Hematopoietic multipotent progenitor cell (in vitro differentiated cells): ENCODE measurements at places on chromosomes 6 and 20. TPM values are rescaled to one million over a fixed set of nuclear protein-coding genes. Genes with fewer than 3 reads are reported as not detected.
A peak's percentile ranks its signal among the peaks of the same experiment; 100 is the strongest.

DNA sequence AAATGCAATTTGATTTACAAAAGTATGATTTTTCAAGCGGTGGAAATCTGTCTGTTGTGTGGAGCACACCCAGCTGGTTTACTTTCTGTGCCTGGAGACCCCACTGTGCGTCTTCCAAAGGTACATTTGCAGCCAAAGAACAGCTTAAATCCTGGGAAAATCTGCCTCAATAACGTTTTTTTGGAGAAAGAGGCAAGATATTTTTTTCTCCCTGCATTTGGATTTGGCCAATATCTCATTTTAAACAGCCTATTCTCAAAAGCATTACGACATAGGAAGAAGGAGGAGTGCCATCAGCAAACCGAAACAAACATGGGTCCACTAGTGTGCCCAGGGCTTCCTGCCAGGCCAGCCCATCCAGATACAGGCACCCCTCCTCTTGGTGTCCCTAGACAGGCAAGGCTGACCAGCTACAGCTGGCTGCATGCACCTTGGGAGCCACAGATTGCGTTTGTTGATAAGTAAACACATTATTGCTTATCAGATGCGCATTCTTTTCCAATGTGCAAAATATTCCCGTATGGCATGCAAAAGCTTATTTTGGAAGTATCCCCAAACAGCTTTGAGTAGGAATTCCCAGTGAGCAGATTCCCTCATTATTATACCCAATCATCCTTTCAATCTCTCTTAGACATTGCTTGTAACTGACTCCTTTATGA, 184.5 kb upstream of the MARCKS start:
- no peak for DNase-seq

DNA sequence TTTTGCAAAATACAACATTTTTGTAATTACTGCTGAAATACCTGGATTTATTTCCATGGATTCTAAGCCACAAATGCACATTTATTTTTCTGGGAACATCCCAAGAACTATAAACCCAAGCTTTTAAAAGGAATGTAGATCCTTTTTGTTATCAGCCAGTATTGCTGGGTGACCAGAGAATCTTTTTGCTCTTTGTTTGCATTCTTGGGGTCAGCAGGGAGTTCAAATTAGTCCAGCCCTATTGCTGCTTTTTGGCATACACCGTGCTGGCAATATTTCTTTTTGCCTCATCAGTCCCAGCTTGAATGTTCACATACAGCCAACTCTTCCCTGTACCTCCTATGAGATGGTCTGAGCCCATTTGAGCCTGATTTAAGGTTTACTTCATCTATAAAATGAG, 155.2 kb upstream of the CNR1 start:
- DNase-seq, result no peak

DNA sequence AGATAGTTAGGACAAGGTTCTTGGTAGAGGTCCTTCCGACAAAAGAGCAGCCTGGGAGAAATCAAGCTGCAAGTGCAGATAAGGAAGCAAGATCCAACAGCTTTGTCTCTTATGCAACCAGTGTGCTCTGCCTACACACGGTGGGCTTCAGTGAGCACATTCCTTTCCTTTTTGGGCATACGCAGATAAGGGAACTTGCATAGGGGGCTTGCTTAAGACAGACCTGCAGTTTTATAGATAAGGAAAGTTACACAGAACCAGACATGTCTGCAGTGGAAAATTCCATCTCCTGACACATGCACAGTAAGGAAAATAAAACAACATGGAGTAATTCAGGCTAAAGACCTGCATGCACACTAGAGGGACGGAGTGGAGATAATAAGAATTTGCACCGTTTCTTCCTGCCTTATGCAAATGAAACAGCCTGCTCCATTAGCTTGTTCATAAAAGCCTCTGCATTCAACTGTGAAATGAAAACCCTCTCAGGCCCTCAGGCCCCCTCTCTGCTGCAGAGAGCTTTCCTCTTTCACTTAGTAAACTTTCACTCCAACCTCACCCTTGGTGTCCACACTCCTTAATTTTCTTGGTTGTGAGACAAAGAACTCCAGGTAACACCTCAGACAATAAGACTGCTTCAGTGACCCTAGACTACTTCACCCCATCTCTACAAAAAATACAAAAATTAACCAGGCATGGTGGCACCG, 97.5 kb upstream of the MYLIP start:
- DNase-seq, result no peak

- DNase-seq, result no peak
Measured at GRCh38 chr6:6825193-6825784, 236.8 kb downstream of the LY86 start.

GRCh38 chr20:46990017-46990595, 95.5 kb downstream of the EYA2 start:
- no peak for DNase-seq

GRCh38 chr6:95084867-95085266, 492.5 kb upstream of the MANEA start:
- DNase-seq, result no peak

DNA sequence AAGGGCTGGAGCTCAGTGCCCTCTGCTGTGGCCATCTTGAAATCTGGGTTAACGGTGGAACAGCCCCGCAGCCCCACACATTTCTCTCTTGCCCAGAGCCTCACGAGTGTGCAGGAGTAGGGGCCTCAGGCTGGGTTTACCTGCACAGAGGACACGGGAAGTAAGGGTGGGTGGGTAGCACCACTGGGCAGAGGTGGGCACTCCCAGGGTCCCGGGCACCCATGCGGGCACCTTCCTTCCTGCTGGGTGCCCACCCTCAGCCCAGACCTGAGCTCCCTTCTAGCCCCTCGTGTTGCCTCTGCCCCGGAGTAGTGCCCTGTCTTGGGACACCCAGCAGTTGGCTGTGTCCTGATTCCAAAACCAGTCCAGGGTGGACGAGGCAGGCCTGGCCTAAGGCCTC, 11.2 kb downstream of the COL9A3 start:
- DNase-seq, result no peak

DNA sequence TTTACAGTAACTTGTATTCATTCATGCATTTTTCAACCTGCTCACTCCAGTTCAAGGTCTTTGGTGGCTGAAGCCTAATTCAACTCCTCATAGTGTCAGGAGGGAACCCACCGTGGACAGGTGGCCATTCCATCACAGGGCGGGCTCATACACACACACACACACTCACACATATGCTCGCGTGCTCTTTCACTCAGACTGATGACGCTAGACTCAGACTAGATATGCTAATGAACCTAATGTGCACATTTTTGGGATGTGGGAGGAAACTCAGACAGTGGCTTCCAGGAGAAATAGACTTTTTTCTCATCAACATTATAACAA, 56.7 kb downstream of the TRIM27 start:
- DNase-seq, result no peak

- peak; percentile 28 for DNase-seq
Measured at GRCh38 chr6:39934131-39934757, at the start of gene MOCS1. MOCS1 (minus strand) TSS chr6:39934462; CDS start chr6:39934417, 45 bp downstream.

GRCh38 chr20:51193066-51193772, 170.3 kb upstream of the KCNG1 start:
- no peak for DNase-seq

GRCh38 chr6:63883597-63883996, 248.0 kb downstream of the PHF3 start:
- no peak for DNase-seq

DNA sequence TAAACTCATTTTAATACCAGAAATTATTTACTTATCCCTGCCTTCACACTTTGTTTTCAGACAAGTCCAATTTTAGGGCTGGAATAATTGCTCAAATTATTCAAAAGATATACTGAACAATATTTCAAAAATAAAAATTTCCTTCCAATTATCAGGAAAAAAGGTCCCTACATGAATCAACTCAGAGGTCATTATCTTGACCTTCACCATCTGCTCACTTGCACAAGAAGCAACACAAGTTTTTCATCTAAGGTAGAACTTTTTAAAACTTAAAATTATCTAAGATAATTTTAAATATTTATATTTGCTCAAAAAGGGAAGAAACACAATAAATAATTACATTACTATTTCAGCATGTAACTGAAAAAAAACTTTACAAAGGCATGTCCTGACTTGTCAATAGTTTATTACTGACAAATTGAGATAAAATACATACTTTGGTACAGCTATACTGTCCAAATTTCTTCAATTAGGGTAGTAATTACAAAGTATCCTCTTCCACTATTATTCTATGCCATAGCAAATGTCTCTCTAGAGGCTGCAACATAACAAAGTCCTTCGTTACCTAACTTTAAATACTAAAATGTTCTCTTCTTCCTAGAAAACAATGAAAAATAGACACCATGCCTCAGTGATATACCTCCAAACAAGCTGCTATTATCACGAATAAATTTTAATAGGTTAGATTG, 2.4 kb downstream of the CEP85L start:
- no peak for DNase-seq

- peak; percentile 59 for DNase-seq
Measured at GRCh38 chr20:59933296-59933848, at the start of gene SYCP2. SYCP2 (minus strand) TSS chr20:59933637; CDS start chr20:59922413, 11,224 bp downstream.

- DNase-seq, result no peak
Measured at GRCh38 chr6:120774275-120774674, 560.0 kb downstream of the TBC1D32 start.

GRCh38 chr6:160031871-160032270, 63.0 kb downstream of the IGF2R start:
- DNase-seq, result no peak

DNA sequence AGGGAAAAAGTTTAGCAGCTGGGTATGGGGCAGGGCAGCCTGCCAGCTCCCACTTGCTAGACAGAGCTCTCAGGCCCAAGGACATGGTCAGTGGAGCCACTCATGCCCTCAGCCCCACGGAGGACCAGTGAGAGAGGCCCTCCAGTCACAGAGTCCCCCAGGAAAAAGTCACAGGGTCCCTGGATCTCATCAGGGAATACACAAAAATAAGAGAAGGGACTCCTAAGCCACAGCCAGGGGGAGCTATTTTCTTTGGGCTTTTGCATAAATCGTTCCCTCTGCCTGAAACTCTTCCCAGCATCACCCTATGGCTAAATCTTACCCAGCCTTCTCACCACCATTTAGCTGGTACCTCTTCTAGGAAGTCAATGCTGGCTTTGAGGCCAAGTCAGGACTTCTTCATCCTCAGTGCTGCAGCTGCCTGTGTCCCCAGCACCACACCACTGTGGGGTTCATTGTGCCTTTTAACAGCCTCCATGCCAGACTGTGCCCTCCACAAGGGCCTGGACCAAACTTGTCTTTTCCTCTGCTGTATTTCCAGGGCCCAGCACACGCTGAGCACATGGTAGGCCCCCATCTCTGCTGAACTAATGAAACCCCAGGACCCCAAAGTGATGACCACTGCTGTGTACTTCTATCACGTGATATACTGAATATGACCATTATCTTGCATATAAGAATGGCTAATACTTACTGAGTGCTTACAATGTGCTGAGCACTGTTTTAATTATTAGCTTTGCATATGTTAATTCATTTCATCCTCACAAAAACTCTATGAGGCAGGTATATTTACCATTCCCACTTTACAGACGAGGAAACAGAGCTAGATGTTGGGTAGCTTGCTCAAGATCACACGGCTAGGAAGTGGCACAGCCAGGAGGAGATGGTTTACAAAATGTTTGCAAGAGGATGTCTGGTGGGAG, 2.0 kb downstream of the ZNF335 start:
- DNase-seq, result peak; percentile 61

GRCh38 chr20:10347086-10347880, 86.7 kb downstream of the MKKS start:
- DNase-seq, result no peak

DNA sequence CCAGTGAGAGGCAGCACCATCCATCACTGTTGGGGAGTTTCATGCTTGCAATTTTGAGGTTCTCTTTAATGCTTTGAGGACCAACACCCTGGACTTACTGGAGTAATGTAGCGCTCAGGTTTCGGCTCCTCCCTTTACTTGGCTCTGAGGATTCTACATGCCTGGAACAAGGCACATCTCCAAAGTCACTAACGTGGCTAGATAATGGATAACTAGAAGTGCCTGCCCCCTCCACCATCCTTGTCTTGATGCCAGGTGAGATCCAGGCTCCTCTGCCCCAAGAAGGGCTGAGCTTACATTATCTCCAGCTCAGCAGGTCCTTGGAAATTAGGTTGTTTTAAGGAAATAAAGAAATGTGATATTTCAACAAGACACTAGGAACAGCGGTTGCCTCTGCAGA, 75.5 kb upstream of the ZNFX1 start:
- no peak for DNase-seq

DNA sequence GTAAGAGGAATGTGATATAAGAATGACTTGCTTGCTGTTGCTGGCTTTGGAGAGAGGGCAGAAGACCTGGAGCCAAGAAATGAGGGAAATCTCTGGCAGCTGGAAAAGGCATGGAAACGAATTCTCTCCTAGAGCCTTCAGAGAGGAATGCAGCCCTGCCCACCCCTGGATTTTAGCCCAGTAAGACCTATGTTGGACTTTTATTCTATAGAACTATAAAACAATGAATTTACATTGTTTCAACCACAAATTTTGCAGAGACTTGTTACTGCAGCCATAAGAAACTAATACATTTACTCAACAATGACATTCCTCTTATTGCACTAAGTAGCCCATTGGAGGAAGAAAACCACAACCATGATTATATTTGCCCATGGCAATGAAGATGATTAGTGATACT, 39.5 kb upstream of the PREP start:
- no peak for DNase-seq

GRCh38 chr6:17705428-17705777, 1.3 kb downstream of the NUP153 start:
- DNase-seq, result no peak

GRCh38 chr6:10528158-10528981, 7.2 kb downstream of the GCNT2 start:
- DNase-seq, result peak; percentile 61

GRCh38 chr6:30820193-30820592, 64.1 kb upstream of the DDR1 start:
- no peak for DNase-seq

EYA2 gene
- total RNA-seq, result not detected

SLC22A2 gene
- total RNA-seq, result not detected

PRDM13 gene
- total RNA-seq, result not detected

LTB gene
- 31.0 TPM for total RNA-seq

RAB32 gene
- 33.1 TPM for total RNA-seq

PKIB gene
- total RNA-seq, result not detected

CALHM5 gene
- under 0.01 TPM for total RNA-seq

EPB41L1 gene
- 1.3 TPM for total RNA-seq

RIPPLY2 gene
- not detected for total RNA-seq
